ENCODE measurements at places on chromosomes 7 and 10.

GRCh38 chr10:71941318-71941717 is 22.9 kb upstream of the CHST3 start:
- no peak for DNase-seq

- DNase-seq: no peak
These were observed 14.0 kb downstream of the CYP3A7 start for GRCh38 chr7:99720800-99721595.

- no peak for DNase-seq
These were observed 39.5 kb downstream of the ZNF117 start for GRCh38 chr7:64951250-64951848.

GRCh38 chr10:29535012-29535777 is 99.6 kb downstream of the SVIL start:
- DNase-seq: no peak
